HAP-1 (cell line): ENCODE measurements at places on chromosomes 5 and 9.

DNA sequence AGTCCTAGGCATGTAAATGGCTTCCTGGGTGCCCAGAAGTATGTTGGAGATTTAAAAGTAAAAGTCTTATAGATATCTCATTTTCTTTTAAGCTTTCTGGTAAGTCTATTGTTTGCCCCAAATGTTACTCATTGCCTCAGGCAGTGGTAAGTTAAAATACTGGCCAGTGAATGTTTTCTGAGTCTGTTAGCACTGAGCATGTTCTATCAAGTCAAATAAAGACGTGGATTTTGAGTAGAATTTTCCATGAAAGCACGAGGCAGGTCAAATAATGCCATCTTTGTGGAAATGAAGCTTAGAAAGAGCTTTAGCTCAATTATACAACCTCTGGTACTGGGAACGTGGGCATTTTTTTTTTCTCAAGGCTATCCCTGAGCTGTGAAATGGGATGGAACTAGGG, 651.3 kb upstream of the ACO1 start:
- DNase-seq: peak; percentile 64

DNA sequence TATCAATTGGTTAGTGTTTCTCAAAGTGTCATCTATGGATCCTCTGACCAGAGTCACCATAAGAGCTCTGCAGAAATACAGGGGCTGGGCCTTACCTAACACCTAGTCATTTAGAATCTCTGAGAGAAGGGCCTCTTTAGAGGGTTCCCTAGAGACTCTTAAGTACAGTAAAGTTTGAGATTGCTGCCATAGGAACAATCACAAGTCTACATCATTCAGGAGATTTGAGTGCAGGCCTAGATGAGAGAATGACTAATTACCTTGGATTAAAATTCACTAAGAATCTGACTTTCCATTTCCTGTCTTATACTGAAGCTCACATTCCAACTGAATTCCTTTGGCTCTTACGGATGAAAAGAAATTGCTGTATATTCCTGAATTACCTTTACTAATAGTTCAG, 182.1 kb upstream of the PTGER4 start:
- no peak for DNase-seq

DNA sequence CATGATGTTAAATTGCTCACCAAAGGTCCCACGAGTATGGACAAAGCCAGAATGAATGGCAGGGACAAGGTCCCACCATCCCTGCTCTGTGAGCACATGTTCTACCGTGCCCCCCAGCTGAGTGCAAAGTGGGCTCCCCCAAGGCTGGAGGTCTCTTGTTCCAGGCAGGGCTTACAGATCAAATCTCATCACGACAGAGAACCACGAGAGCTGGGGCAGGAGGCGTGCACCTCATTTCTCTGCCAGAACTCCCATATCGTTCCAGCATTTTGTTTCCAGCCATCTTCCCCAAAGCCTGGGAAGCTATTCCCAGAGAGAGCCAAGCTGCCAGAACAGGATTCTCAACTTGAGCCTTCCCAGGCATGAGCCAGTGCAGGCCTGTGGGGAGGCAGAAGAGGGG, 108.5 kb downstream of the ZNF354C start:
- no peak for DNase-seq

DNA sequence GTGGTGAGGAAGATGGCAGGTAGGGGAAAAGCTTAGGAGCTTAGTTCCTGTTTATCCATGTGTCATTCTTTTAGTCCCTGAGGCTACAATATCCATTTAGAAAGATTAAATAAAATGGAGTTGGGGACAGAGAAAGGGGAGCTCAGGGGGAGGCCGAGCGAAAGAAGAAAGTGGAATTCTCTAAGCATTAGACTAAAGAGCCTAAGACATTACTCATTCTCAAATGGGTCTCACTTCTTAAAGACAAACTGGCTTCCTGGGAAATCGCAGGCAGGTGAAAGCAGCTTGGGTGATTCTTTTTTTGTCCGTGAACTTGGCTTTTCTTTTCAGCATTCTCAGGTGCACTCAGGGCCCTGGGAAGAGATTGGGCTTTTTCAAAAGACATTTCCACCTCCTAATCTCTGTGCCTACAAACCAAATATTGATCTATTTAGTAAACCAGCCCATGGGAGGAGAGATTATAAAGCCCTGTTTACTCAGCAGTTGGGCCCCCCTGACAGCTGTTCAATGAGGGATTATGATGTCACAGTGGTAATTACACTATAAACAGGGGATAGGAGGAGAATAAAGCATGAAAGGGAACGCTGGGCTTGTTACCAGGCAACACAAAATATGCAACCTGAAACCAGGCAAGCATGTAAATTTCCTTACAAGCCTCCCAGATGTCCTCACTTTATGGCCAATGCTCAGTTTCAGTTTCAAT, 584.0 kb downstream of the ACTL7B start:
- DNase-seq: peak; percentile 97

DNA sequence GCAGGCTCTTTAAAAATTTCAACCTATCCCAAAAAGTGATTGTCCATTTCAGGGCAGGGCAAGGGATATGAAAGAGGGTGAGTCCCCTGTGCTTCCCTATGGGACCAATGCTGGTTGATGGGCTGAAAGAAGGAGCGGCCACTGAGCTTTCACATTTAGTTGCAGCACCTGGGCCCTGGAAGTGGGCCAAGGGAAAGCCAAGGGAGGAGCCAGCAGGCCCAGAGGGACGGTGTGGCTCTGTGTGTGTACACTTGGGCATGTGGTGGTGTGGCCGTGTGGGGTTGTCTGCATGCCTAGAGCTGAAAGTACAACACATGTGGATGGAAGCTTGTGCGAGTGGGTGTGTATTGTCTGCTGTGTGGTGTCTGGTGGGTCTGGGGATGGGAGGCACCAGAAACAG, 14.0 kb upstream of the PSMD5 start:
- DNase-seq: no peak

DNA sequence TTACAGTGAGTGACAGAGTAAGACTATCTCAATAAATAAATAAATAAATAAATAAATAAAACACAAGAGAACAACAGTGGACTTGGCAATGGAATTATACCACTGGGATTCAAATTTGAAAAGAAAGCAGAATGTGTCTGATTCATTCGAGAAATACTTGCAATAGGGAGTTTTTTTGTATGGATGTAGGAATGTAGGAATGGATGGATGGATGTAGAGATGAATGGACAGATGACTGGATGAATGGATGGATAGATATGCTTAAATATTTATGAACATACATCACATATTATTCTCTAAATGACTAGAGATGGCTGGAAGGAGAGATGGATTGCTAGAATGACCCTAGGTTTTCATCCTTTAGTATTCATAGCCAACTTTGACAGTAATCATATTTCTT, 22.0 kb upstream of the CEMIP2 start:
- DNase-seq: no peak

- DNase-seq: no peak
Measured at GRCh38 chr5:115895821-115896220, 54.1 kb downstream of the AP3S1 start.

- peak; percentile 48 for DNase-seq
Measured at GRCh38 chr5:124888050-124888506, 141.6 kb upstream of the ZNF608 start.

DNA sequence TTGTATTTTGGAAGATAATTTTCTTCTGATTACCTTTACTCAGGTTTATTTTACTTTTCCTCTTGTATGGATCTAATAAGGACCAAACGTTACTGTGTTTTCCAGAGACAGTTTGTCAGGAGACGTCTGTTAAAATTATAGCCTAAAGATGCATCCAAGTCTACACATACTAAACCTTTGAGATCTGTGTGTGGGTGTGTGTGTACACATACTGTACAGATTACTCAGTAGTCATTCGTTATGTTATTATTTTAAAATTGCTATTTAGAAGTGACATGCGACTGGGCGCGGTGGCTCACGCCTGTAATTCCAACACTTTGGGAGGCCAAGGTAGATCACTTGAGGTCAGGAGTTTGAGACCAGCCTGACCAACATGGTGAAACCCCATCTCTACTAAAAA, 51.6 kb upstream of the CNTLN start:
- DNase-seq: no peak

- DNase-seq: no peak
Measured at GRCh38 chr9:18447541-18447940, 26.4 kb upstream of the ADAMTSL1 start.

- no peak for DNase-seq
Measured at GRCh38 chr5:176632745-176633144, 2.3 kb downstream of the EIF4E1B start.

DNA sequence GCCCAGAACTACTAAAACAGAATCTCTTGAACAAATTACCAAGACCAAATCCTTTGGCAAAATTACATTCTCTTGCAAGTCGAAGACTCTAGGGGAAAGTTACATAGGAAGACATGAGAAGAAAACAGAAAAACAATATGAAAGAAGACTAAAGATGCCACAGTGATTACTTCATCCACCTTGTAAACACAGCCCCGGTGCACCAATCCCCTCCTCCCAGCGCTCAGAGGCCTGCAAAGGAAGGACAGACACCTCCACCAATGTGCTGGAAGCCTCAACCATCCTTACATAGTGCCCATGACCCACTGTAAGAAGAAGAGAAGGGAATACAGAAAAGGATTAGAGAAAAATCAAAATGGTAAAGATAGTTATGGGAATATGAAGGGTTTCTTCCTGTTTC, 218.5 kb downstream of the SPOCK1 start:
- no peak for DNase-seq

DNA sequence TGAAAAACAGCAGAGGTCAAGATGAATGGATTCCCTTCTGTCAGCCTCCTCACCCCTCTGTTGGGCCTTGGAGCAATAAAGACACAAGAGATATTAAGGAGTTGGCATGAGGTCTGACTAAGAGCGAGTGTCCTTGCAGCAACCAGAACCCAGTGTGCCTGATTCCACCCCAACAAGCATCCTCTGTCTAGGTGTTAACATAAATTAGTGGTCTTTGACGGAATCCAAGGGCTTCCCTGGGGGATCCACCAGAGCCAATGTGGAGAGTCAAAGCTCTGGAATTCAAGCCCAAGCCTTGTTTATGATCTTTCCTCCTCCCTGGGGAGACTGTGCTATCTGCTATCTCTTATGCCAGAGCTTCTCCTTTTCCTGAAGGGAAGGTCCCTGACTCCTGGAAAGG, 128.1 kb upstream of the SMIM23 start:
- no peak for DNase-seq

DNA sequence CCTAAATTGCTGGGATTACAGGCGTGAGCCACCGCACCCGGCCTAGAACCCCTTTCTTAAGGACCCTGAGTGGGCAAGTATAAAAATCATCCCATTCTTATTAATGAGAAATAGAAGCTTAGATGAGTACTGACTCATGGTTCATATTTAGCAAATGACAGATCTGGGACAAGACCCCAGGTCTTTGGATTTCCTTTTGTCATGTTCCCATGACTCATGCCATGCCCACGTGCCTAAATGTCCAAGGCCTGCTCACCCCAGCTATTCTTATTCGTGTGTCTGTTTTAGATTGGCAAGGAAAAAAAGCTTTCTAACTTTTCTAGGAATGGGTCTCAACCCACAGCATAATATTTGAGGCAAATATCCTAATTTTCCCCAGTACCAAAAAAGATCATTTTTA, 57.7 kb upstream of the RPS23 start:
- no peak for DNase-seq

DNA sequence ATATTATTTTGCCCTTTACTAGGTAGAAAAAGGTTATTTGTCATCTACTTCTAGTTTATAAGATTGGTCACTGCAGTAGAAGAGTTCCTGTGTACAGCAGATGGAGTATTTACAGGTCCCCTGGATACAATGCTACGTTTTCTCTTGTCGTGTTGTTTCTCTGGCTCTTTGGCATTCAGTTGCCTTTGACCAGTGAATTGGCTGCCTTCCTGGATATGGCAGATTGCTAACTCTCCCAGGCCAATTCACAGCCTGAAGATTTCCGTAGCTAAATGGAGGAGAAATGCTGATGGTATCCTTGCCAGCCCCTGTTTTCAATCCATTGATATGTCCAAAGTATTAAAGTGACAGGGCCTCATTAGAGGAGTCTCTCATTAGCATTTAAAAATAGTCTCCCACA, 32.5 kb upstream of the GNAQ start:
- DNase-seq: no peak

GRCh38 chr5:95382801-95383200, 8.4 kb upstream of the FAM81B start:
- no peak for DNase-seq

DNA sequence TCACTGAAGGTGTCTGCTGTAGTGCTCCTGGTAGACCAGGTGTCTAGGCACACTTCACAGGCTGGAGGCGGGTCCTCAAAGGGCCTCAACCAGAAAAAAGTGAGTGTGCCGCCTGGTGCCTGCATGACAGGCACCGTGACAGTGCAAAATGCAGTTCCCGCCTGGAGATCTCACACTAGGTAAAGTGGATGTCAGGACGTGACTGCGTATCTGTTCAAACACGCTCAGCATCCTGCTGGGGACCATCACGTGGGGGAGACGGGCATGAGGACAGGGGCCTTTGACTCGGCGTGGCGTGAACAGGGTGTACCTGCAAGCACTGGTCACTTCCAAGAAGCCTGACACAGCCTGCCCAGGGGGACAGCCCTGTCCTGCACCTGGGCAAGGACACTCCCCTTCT, 32.3 kb upstream of the NTNG2 start:
- DNase-seq: no peak

- no peak for DNase-seq
Measured at GRCh38 chr9:32590898-32591297, 17.9 kb upstream of the NDUFB6 start.

- peak; percentile 96 for DNase-seq
Measured at GRCh38 chr9:23826120-23826629, at the start of gene ELAVL2. Gene ELAVL2 (minus strand): TSS chr9:23826240. CDS start chr9:23762234, 64,006 bp downstream.

- no peak for DNase-seq
Measured at GRCh38 chr9:129675620-129676019, 10.2 kb downstream of the PRRX2 start.

- DNase-seq: no peak
Measured at GRCh38 chr9:115766370-115766955, 387.1 kb upstream of the PAPPA start.

DNA sequence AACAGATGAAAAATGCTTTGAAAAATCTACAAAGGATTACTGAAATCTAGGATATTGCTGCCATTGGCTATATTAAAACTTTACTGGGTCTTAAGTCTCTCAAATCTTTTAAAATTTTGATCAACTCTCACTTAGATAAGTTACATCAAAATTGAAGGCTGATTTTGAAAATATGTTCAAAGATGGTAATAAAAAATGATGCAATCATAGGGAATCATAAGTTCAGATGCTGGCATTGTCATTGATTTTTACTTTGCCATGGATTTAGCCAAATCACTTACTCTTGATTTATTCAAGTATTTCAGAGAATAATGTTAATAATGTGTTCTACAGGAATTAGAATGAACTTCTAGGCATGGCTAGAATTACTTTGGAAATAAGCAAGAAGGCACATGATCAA, 24.2 kb downstream of the LARS1 start:
- no peak for DNase-seq
